Endothelial cell of umbilical vein (primary cell): ENCODE measurements at places on chromosomes 4 and X. TPM values are rescaled to one million over a fixed set of nuclear protein-coding genes. Genes with fewer than 3 reads are reported as not detected.

DNA sequence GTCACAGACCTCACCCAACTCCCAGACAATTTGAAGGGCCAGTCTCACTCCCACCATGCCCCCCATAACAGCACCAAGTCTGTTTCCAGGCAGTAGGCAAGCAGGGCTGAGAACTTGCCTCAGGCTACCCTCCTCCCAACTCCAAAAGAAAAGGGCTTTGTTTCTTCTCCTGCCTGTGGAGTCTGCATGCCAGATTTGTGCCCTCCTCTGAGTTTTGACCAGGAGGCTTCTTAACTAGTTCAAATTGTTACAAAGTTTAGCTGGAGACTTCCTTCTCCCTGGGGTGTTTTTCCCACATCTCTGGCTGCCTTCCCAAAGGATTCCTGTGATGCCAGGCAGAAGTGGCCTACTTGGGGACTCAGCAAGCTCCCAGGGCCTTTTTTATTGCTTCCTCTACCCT, 29.6 kb downstream of the PBDC1 start:
- DNase-seq = no peak

- no peak for DNase-seq
These were observed 91.6 kb downstream of the CD99L2 start for GRCh38 chrX:150806827-150807226.

DNA sequence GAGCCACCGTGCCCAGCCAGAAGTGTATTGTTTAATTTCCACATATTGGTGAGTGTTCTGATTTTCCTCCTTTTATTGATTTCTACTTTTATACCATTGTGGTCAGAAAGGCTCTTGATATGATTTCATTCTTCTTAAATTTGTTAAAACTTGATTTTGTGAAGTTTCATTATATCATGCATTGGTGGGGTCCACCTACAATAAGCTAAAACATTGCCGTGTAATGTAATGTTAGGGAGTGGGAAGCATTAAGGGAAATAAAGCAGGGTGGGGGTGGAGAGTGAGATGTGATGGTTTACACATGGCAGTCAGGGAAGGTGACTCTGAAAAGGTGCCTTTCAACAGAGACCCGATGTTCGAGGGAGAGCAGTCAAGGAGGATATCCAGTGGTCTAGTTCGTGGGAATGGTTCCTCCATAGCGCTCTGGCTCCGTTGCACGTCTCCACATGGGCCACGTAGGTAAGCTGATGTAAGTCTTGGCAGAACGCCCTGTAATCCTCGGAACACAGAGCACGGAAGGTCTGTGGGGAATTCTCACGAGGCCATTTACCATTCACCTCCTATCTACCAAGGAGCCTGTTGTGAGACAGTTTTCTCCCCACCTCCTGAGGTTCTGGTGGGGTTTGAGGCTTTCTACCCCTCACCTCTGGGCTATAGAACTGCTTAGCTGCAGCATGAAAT, 7.7 kb upstream of the WDR13 start:
- DNase-seq = no peak

GRCh38 chr4:177222781-177223180, 86.9 kb upstream of the NEIL3 start:
- no peak for DNase-seq

GRCh38 chr4:572594-572993, 3.5 kb downstream of the TMEM271 start:
- DNase-seq = no peak

The MAN2B2 gene
- total RNA-seq = 15.7 and 24.2 TPM in 2 replicates

The RHOXF2B gene
- not detected in 2 replicates for total RNA-seq

The CENPVL3 gene
- not detected in 2 replicates for total RNA-seq

The CHST7 gene
- total RNA-seq = 9.8 and 11.2 TPM in 2 replicates

The GAGE12D gene
- not detected in 2 replicates for total RNA-seq
